ENCODE measurements at places on chromosomes 7 and 10. TPM values are rescaled to one million over a fixed set of nuclear protein-coding genes. Genes with fewer than 3 reads are reported as not detected.

Gene CPA5
- total RNA-seq: not detected

Gene GPER1
- total RNA-seq: 0.15 TPM

Gene FBXL13
- total RNA-seq: 0.58 TPM

Gene FAM221A
- total RNA-seq: 7.7 TPM

Gene CCL24
- not detected for total RNA-seq

Gene FZD8
- 0.65 TPM for total RNA-seq

Gene SPRN
- total RNA-seq: not detected

Gene IL2RA
- 437 TPM for total RNA-seq

Gene RET
- total RNA-seq: 0.50 TPM

Gene BCAP29
- total RNA-seq: 52.5 TPM

Gene GDF2
- total RNA-seq: not detected

Gene RNF148
- not detected for total RNA-seq

Gene BRI3
- 49.4 TPM for total RNA-seq

Gene GSAP
- total RNA-seq: 6.6 TPM

Gene HOXA5
- not detected for total RNA-seq

Gene TAC1
- not detected for total RNA-seq
